Activated B cell treated with CpG ODN at 0.5 μM for 24 hours (primary cell): ENCODE measurements at places on chromosomes 16 and 17. TPM values are rescaled to one million over a fixed set of nuclear protein-coding genes. Genes with fewer than 3 reads are reported as not detected.

SYT17 gene
- total RNA-seq: 21.2 and 25.4 TPM in 2 replicates

LRRC46 gene
- 1.5 and 1.9 TPM in 2 replicates for total RNA-seq

TNFRSF13B gene
- total RNA-seq: 316 and 342 TPM in 2 replicates

TMEM88 gene
- 3.2 and 7.1 TPM in 2 replicates for total RNA-seq

DNA sequence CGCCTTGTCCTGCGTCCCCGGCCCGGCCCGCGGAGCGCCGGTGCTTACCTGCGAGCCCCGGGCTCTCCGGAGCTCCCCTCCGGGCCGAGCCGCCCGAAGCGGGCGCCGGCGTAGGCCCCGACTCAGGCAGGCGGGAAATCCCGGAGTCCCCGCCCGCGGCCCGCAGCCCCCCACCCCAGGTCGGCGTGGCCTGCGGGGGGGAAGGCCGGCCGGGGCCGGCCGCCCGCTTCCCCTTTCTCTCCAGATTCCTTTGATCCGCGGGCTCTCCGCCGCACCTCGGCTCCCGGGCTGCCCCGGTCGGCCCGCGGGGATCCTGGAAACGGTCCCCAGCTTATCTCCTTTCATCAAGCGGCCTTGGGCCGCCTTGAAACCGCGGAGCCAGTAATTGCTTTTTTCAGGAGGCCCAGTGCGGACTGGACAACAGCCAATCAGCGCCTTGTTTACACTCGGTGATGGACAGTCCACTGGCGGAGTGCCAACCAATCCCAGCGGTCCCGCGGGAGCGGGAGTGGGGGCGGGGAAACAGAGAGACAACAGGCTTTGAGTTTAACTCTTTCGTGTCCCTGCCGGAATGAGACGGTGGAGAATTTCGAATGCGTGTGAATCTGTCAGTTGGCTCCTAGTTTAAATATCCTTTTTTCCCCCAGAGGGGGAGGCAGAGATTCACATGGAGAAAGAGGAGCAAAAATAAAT is 1.4 kb upstream of the BAHCC1 start:
- no peaks in the 10 kb centered on the region for H3K36me3 ChIP-seq
- peaks cover 44% of the 10 kb centered on the region for H3K27me3 ChIP-seq
- H3K27ac ChIP-seq: no peak overlapping the region
- H3K4me1 ChIP-seq: peaks cover 23% of the 10 kb centered on the region

- peaks cover 2% of the 10 kb centered on the region for H3K27me3 ChIP-seq
- peaks cover 5% of the 10 kb centered on the region for H3K4me1 ChIP-seq
- no peak within 1 kb of the TSS for H3K4me3 ChIP-seq
- H3K27ac ChIP-seq: no peak within 1 kb of the TSS
These were observed at the start of gene BCO1 for GRCh38 chr16:81238296-81239011. Gene BCO1 (plus strand): TSS chr16:81238689. CDS start chr16:81238909, 220 bp downstream.

DNA sequence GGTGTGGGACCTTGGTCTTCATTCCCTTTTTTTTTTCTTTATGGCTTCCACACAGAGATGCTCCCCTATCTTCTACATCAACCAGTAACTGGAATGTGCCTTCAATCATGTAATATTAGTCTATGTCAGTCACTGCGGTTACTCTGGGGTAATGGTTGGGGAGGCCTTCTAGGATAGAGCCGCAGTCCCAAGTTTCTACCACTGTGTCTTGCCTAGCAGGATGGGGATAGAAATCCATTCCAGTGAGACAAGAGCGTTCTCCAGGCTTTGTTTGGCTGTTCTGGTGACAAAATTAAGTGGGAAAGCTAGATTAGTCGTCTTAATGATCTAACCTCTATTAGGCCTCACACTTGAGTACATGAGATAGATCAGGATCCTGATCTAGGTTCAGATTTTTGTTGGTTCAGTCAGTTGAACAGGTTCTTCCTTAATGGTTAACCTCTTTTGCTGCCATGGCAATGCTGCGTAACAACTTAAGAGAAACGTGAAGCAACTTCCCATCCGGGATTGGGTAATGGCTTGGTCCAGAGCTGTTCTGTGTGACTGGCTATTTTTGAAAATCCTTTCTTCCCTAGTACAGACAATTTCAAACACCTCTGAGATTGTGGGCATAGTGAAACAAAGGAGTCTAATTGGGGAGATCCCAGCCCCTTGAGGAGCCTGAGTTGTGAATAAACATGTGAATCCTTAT is 8.7 kb downstream of the MSL1 start:
- no peaks in the 10 kb centered on the region for H3K27me3 ChIP-seq
- no peak overlapping the region for H3K4me3 ChIP-seq
- DNase-seq: no peak
- peaks cover 4% of the 10 kb centered on the region for H3K4me1 ChIP-seq
- H3K36me3 ChIP-seq: peaks cover 88% of the 10 kb centered on the region
- no peak overlapping the region for H3K27ac ChIP-seq

DNA sequence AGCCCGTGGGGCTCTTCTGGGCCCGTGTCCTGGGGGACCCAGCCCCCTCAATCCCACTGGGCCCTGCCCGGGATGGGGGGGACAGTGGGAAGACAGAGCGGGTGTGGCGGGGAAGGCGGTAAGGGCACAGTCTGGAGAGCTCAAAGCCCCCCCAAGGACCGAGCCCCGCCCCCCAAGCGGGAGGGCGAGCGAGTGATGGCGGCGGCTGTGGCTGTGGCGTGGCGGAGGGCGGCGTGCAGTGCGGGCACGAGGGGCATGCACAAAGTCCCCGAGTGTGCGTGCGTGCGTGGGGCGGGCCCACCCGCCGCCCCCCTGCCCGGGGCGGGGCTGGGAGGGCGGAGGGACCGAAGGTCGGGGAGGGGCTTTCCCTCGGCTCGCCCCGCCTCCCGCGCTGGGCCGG is 3.6 kb upstream of the WDR24 start:
- no peak overlapping the region for H3K4me3 ChIP-seq
- H3K27me3 ChIP-seq: peaks cover 17% of the 10 kb centered on the region
- no peak overlapping the region for H3K27ac ChIP-seq
- peaks cover 36% of the 10 kb centered on the region for H3K4me1 ChIP-seq
- no peak for DNase-seq

- no peak overlapping the region for H3K4me3 ChIP-seq
- H3K27me3 ChIP-seq: peaks cover 15% of the 10 kb centered on the region
- H3K27ac ChIP-seq: no peak overlapping the region
- no peaks in the 10 kb centered on the region for H3K36me3 ChIP-seq
These were observed 6.8 kb downstream of the AXIN2 start for GRCh38 chr17:65554553-65555223.

DNA sequence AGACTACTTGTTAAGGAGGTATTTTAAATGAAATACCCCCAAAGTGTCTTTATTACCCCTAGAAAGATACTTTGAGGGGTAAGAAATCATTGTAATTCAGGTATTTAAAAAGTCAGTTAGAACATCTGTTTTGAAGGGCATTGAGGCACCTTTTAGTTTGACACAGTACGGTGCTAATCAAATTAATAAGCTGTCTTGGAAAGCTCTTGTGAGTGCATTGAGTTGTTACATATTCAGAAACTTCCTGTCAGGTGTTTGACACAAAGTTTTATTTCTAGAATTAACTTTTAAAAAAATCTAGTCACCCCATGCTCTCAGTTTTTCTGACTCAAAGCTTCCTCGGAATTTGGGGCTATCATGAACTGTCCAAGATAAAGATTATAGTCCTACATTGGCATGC is 4.6 kb downstream of the RBBP6 start:
- H3K36me3 ChIP-seq: peaks cover 68% of the 10 kb centered on the region
- H3K27me3 ChIP-seq: no peaks in the 10 kb centered on the region
- no peak for DNase-seq
- H3K27ac ChIP-seq: no peak overlapping the region

- H3K27me3 ChIP-seq: peaks cover 2% of the 10 kb centered on the region
- no peak overlapping the region for H3K27ac ChIP-seq
- peaks cover 13% of the 10 kb centered on the region for H3K4me1 ChIP-seq
These were observed 96.8 kb downstream of the MAP2K6 start for GRCh38 chr17:69511250-69511649.

DNA sequence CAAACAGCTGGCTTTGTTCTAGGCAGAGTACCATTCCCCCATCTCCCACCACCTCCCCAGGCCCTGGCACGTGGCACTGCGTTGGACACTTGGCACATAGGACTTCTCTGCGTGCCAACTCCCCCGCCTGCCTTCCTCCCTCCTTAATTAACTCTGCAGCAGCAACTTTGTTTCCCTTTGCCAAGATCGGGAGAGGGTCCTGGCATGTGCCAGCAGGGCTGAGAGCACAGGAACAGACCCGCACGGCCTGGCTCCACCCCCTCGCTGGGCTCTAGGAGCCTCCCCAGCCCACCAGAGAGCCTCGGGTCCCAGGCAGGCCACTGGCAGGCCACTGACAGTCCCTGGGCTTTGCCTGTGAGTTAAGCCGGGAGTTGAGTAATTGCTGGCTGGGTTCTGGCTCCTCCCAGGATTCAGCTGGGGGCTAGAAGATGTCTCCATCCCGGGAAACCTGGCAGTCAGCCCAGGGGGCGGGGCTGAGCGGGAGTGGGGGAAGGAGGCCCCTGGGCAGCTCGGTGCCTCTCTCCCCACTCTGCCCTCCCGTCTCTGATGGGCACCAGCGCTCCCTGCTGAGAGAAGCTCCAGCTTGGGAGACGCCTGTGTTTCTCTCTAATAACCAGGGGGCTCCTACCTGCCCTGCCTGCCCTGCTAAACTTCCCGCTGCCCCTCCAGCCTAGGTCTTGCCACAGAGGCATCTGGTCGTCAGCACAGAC is 224.0 kb upstream of the TNRC6C start:
- peaks cover 27% of the 10 kb centered on the region for H3K27me3 ChIP-seq
- H3K36me3 ChIP-seq: peaks cover 2% of the 10 kb centered on the region
- DNase-seq: peak; percentile 8
- no peaks in the 10 kb centered on the region for H3K4me1 ChIP-seq
- H3K27ac ChIP-seq: no peak overlapping the region

GRCh38 chr17:17029938-17030337 is 12.3 kb upstream of the MPRIP start:
- H3K4me1 ChIP-seq: peaks cover 20% of the 10 kb centered on the region
- DNase-seq: no peak
- no peaks in the 10 kb centered on the region for H3K27me3 ChIP-seq
- no peaks in the 10 kb centered on the region for H3K36me3 ChIP-seq
- H3K27ac ChIP-seq: no peak overlapping the region

- no peaks in the 10 kb centered on the region for H3K27me3 ChIP-seq
- H3K4me1 ChIP-seq: peaks cover 13% of the 10 kb centered on the region
- no peak overlapping the region for H3K4me3 ChIP-seq
- no peak for DNase-seq
- H3K27ac ChIP-seq: no peak overlapping the region
- H3K36me3 ChIP-seq: no peaks in the 10 kb centered on the region
These were observed 28.1 kb upstream of the PECAM1 start for GRCh38 chr17:64418506-64419339.

GRCh38 chr17:71184716-71185115 is 936.1 kb upstream of the SOX9 start:
- no peak overlapping the region for H3K27ac ChIP-seq
- no peak overlapping the region for H3K4me3 ChIP-seq
- H3K4me1 ChIP-seq: no peaks in the 10 kb centered on the region
- no peaks in the 10 kb centered on the region for H3K27me3 ChIP-seq

- peaks cover 10% of the 10 kb centered on the region for H3K4me1 ChIP-seq
- H3K4me3 ChIP-seq: no peak overlapping the region
- H3K27ac ChIP-seq: no peak overlapping the region
- H3K36me3 ChIP-seq: no peaks in the 10 kb centered on the region
- DNase-seq: no peak
- peaks cover 14% of the 10 kb centered on the region for H3K27me3 ChIP-seq
These were observed 5.3 kb downstream of the ZNF385C start for GRCh38 chr17:42092939-42093338.

- peaks cover 20% of the 10 kb centered on the region for H3K4me1 ChIP-seq
- no peaks in the 10 kb centered on the region for H3K36me3 ChIP-seq
These were observed 205.6 kb downstream of the XYLT1 start for GRCh38 chr16:17265154-17265553.

DNA sequence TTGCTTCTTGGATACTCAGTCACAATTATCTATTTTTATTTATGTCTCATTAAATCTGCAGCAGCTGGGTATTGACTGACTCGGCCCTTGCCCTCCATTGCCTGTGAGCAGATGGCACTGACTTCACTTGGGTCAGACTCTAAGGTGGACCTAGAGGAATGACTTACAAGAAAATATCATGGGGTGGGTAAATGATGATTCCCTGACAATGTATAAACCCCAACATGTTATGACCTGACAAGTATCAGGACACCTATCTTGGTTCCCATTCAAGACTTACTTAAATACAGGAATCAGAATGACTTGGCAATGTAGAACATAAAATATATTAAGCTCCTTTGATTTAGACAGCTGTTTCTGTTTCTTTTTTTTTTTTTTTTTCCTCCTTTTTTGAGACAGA is 953.5 kb downstream of the CDH11 start:
- no peaks in the 10 kb centered on the region for H3K36me3 ChIP-seq
- no peaks in the 10 kb centered on the region for H3K27me3 ChIP-seq
- H3K4me1 ChIP-seq: no peaks in the 10 kb centered on the region
- no peak overlapping the region for H3K4me3 ChIP-seq
- H3K27ac ChIP-seq: no peak overlapping the region

GRCh38 chr17:73616873-73617404 is 27.3 kb downstream of the SDK2 start:
- H3K4me1 ChIP-seq: peaks cover 31% of the 10 kb centered on the region
- H3K36me3 ChIP-seq: peaks cover 2% of the 10 kb centered on the region
- no peak for DNase-seq
- no peaks in the 10 kb centered on the region for H3K27me3 ChIP-seq
- H3K27ac ChIP-seq: no peak overlapping the region

DNA sequence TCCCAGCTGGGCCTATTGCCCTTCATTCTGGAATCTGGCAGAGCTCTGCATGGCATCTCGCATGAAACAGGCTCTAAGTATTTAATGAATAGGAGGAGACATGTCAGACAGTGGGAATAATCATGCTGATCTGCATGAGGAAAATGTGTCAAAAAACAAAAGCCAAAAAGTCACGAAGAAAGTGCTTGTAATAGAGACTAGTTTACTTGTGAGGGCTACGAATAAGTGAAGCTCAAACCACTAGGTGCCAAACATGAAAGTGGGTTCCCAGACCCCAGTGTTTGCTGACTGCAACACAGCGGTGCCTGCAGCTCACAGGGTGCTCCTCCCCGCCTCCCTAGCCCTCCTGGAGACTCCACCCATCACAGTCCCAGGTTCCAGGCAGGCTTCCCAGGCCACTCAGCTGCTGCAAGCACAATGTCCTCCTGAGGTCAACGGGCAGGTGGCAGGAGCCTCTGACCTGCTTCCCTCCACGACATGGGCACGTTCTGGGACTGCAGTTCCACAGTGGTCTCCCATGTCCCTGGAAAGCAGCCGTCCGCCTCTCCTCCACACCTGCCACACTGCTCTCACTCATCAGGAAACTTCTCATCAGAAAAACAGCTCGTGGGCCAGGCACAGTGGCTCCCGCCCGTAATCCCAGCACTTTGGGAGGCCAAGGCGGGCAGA is 96.5 kb downstream of the ANKRD11 start:
- peaks cover 61% of the 10 kb centered on the region for H3K4me1 ChIP-seq
- H3K36me3 ChIP-seq: peaks cover 42% of the 10 kb centered on the region
- H3K27me3 ChIP-seq: no peaks in the 10 kb centered on the region
- no peak for DNase-seq
- H3K27ac ChIP-seq: no peak overlapping the region

DNA sequence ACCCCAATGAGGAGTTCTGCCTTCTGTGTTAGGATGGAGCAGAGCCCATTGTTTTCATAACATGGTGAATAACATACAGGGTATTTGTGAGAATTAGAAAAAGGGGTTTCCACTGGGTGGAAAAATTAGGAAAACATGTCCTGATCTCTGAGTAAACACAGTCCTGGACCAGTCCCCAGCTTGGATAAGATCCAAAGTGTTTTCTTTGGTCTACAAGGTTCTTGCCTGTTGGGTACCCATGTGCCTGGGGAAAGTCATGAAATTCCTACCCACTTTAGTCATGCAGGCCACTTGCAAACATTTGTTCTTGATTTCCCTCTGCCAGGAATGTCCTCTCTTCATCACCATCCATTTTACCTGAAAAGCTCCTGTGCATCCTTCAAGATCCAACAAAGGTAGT is 164.8 kb upstream of the DYNLRB2 start:
- H3K4me1 ChIP-seq: no peaks in the 10 kb centered on the region
- H3K27me3 ChIP-seq: peaks cover 3% of the 10 kb centered on the region
- no peak for DNase-seq
- H3K36me3 ChIP-seq: no peaks in the 10 kb centered on the region
- no peak overlapping the region for H3K27ac ChIP-seq
- no peak overlapping the region for H3K4me3 ChIP-seq
